Daoy (cell line): ENCODE measurements at places on chromosomes 7 and 10. TPM values are rescaled to one million over a fixed set of nuclear protein-coding genes. Genes with fewer than 3 reads are reported as not detected.
A peak's percentile ranks its signal among the peaks of the same experiment; 100 is the strongest.

The DENND2A gene
- total RNA-seq, result 5.4 and 6.5 TPM in 2 replicates

GRCh38 chr10:97774811-97775294 lies 3.1 kb upstream of the SFRP5 start:
- no peak for DNase-seq

The SLC35B4 gene
- 22.9 and 26.7 TPM in 2 replicates for total RNA-seq

- peak; percentile 6 for DNase-seq
Observed at GRCh38 chr10:95346715-95347401, 56.1 kb upstream of the PDLIM1 start.

The RELN gene
- 1.7 and 2.4 TPM in 2 replicates for total RNA-seq

- DNase-seq, result no peak
Observed at GRCh38 chr7:47992446-47992845, 13.0 kb upstream of the HUS1 start.

The SRGN gene
- total RNA-seq, result 8.3 and 11.5 TPM in 2 replicates

The TRIM56 gene
- 9.8 and 12.6 TPM in 2 replicates for total RNA-seq

DNA sequence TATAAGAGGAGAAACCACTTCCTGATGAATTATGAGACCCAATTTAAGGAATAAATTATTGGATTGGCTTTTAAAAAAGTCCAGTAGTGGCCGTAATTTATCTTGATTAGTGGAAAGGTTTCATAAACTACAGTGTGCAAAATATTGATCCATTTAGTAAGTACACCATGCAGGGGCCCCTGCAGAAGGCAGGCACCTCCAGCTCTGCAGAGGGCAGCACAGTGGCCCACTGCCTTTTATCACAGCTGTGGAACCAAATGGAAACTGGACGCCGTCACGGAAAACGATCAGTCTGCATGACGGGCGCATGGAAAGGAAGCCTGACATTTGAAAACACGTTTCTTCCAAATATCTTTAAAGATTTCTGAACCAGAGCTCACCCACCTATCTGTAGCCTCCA lies 204.0 kb downstream of the DPP6 start:
- no peak for DNase-seq

GRCh38 chr10:106089855-106090254 lies 1074.7 kb downstream of the SORCS1 start:
- DNase-seq, result no peak
